ENCODE measurements at places on chromosomes 4 and X.

GRCh38 chr4:71185037-71185436, 153.8 kb upstream of the SLC4A4 start:
- DNase-seq: no peak

GRCh38 chrX:97882306-97882705, 998.6 kb downstream of the RPA4 start:
- no peak for DNase-seq

DNA sequence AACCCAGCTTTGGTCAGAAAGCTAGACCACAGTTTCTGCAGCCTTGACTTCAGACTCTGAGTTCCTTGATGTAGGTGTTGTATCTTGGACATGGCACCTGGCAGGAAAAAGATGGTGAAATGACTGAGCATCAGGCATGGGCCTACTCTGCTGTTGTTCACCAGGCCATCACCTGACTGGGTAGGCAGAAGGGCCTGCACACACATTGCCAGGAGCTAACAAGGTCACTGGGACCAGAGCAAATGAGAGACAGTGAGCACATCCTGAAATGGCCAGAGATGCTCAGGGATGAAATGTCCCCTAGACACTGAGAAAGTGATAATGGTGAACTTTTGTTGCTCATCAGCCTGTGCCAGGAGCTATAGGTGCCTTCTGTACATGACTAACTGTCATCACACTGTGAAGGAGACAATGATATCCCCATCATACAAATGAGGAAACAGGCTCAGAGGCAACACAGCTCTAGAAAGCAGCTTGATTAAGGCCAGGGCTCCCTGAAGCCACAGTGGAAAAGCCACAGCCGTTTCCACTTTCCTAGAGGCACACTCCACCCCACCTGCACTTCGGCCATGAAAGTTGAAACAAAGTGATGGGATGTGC, 128.3 kb downstream of the TSPAN5 start:
- no peak for DNase-seq

- DNase-seq: no peak
Observed at GRCh38 chrX:133726642-133727041, 258.8 kb downstream of the GPC3 start.

GRCh38 chr4:157072002-157072401, 3.9 kb upstream of the GLRB start:
- DNase-seq: peak; percentile 12

- DNase-seq: no peak
Observed at GRCh38 chr4:69816236-69816635, 43.7 kb downstream of the SULT1E1 start.

DNA sequence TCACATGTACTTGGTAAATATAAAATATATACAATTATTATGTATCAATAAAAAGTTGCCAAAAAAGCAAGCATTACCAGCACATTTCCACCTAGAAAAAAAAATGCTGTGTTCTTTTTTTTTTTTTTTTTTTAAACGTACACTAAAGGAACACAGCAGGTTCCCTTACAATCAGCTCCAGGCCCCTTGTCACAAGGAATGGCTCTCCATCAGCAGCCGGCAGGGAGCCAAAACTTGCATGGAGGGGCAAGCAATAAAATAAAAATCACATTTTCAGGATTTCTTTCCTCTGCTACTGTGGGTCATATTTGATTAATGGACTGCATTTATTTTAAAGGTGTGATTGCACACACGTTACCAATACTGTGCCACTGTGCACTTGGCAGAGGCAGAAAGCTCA, 460.3 kb downstream of the GPAT3 start:
- no peak for DNase-seq

DNA sequence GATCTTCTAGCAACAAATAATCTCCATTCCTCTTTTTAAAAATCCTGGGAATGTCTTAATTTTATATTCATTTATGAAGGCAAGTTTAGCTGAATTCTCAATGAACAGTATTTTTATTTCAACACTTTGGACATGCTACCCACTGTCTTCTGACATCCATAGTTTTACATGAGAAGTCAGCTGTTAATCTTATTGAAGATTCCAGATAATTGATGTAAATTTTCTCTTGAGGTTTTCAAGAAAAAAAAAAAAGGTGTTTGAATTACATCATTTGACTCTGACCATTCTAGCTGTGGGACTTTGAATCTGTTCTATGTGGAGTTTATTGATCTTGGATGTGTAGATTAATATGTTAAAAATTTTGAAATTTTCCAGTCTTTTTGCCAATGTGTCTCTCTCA, 28.0 kb downstream of the PDHA2 start:
- DNase-seq: peak; percentile 0

GRCh38 chr4:3803946-3804345, 37.8 kb downstream of the ADRA2C start:
- no peak for DNase-seq

GRCh38 chr4:84442778-84443177, 56.3 kb downstream of the NKX6-1 start:
- no peak for DNase-seq

GRCh38 chr4:168501407-168501806, 4.6 kb downstream of the PALLD start:
- DNase-seq: no peak

- DNase-seq: no peak
Observed at GRCh38 chr4:74190919-74191397, 33.0 kb downstream of the MTHFD2L start.

GRCh38 chr4:1797861-1798579, 4.9 kb downstream of the FGFR3 start:
- DNase-seq: no peak
